ENCODE measurements at places on chromosomes 13 and 19.
A peak's percentile ranks its signal among the peaks of the same experiment; 100 is the strongest.

DNA sequence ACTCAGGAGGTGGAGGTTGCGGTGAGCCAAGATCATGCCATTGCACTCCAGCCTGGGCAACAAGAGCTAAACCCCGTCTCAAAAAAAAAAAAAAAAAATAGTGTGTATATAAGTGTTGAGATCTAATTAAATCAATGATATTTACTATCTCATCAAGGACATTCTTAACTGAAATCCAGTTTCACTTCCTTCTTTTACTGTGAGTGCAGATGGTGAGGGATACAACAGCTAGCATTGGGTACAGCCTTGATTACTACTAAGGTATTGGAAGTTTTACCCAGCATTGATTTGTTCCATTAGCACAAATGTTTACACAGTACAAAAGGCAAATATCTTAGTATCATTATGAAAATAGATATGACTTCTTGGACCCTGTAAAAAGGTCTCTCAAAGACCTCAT lies 546.6 kb downstream of the KCTD12 start:
- DNase-seq, result no peak

DNA sequence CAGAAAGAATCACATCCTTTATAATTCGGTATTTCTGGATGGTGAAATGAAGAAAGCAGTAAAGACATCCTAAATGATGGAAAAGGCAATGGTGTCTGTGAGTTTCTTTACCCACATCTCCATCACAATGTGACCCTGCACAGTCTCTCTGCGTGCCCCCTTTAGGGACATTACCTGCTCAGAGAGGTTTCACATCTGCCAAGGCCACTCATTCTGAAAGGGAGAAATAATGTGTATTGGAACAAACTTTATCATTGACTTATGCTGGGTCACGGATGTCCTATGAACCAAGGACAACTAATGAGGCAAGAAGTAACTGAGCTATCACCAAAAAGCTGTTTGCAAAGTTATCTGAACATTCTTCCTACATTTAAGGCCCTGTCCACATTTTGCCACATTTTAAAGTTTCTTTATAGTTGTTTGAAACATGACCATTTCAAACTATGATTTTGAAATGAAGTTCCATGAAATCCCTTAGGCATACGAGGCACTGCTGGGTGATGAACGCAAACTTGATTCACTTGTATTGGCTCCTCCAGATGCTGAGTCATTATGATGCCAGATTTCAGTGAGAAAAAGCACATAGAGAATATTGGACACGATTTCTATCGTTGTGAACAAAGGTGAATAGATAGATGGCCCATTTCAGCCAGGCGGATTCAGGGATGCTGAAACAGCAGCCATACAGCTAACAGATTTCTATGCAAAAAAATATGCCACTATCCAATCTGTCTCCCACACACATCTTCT lies 63.5 kb upstream of the HMGB1 start:
- DNase-seq, result no peak

GRCh38 chr13:113176280-113176679 lies 17.8 kb downstream of the PROZ start:
- DNase-seq, result no peak

- DNase-seq, result no peak
These were observed 279.3 kb downstream of the RBM26 start for GRCh38 chr13:79126706-79127105.

DNA sequence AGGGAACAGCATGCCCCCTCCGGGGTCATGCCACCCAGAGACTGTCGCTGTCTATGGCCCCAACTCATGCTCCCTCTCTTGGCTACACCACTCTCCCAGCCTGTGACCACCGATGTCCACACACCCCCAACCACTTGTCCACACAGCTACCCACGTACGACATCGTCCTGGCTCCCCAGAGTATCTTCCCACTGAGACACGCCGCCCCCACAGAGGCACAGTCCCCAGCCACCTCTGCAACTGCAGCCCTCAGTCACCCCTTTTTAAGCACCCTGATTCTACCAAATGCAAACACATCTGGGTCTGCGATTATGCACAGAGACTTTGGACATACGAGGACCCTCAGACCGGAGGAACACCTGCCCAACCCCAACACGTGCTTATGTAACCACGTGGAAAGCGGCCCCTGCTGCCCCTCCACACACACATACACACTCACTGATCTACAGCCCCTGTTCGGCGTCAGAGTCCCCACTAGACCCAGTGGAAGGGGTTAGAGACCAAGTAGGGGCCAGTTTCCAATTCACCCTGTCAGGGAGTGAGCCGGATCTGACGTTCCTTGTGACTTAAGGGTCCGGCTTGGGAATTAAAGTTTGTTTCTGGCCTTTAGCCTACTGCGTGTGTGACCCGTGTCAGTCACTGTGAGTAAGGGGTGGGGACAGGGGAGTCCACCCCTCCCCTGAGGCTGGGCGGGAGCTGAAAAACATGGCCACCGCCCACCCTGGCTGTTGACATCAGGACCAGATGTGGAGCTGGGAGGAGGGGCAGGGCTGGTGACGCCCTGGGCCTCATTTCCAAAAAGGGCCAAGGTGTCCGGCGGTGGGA lies 11.9 kb upstream of the AXL start:
- no peak for DNase-seq

GRCh38 chr19:5953030-5953589 lies 24.8 kb downstream of the RANBP3 start:
- DNase-seq, result no peak

- no peak for DNase-seq
These were observed 223.9 kb downstream of the LHFPL6 start for GRCh38 chr13:39379118-39379517.

GRCh38 chr13:66635526-66635925 lies 594.6 kb downstream of the PCDH9 start:
- no peak for DNase-seq

DNA sequence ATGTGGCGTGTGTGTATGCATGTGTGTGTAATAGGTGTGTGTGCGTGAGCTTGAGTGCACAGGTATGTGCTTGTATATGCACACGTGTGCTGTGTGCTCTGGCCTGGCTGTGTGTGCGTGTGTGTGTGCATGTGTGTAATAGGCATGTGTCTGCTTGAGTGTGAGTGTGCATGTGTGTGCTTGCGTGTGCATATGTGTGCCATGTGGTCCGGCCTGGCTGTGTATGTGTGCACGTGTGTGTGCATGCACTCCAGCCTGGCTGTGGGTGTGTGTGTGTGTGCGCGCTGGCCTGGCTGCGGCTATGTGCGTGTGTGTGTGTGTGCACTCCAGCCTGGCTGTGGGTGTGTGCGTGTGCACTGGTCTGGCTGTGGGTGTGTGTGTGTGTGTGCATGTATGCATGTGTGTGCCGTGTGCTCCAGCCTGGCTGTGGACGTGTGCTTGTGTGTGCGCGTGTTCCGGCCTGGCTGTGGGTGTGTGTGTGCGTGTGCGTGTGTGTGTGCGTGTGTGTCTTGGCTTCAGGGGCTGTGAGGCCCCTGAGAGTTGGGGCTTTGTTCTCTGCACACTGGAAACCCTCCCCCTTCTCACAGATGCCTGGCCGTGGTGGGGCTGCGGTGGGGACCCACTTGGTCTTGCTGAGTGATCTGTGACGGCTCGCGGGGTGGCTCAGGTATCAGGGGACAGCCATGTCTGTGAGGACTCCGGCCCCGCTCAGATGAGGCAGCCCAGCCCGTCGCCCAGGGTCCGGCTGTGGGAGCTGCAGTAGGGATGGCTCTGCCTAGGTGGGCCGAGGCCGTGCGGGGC lies 8.2 kb downstream of the SPPL2B start:
- DNase-seq, result no peak

- DNase-seq, result no peak
These were observed 223.8 kb downstream of the MAB21L1 start for GRCh38 chr13:35252536-35253205.

DNA sequence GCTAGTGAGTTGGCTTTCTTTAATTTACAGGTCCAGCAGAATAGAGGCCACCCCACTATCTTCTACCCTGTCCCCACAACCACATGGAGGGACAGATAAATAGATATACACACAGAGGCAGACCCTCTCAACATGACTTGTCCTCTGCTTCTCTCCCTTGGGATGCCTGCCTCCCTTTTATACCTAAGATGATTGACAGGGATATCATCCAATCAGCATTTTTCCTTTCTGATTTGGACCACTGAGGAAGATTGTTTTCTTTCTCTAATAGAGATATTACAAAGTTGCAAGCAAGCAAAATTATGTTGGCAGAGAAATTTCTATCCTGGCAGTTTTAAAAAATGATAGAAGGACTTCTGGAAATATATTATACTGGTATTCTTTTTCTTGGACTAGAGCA lies 35.8 kb downstream of the STOML3 start:
- no peak for DNase-seq

- no peak for DNase-seq
These were observed 5.5 kb upstream of the ENOX1 start for GRCh38 chr13:43792076-43792881.

GRCh38 chr19:41225238-41226052 lies 6.4 kb downstream of the AXL start:
- peak; percentile 36 for DNase-seq

DNA sequence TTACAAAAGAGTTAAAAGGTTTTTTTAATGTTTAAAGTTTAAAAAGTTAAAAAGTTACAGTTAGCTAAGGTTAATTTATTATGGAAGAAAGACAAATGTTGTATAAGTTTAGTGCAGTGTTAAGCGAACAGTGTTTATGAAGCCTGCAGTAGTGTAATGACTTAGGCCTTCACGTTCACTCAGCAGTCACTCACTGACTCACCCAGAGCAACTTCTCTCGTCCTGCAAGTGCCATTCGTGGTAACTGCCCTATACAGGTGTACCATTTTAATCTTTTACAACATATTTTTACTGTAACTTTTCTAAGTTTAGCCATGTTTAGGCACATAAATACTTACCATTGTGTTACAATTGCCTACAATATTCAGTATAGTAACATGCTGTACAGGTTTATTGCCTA lies 398.2 kb upstream of the NBEA start:
- DNase-seq, result no peak

DNA sequence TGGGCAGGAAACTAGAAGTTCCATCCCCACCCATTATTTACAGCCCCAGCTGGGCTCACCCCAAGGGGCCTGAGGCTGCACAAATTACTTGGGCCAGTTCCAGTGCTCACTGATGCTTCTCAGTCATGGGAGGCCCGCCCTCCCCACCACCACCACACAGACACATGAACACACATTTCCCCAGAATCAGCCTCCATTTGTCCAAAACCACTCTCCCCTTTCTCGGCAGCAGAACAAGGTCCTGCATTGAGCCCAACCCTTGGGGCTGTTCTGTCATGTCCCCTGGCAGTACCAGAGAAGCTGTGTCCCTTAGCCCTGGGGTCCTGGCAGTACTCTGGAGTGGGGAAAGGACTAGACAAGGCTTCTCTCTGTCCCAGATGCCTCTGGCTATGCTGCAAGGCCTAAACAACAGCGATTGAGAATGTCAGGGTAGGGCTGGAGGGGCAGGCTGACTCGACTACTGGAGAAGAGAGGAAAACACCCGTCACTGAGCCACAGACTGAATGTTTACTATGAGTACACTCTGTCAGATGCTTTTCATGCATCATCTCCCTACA lies 21.8 kb downstream of the SAMD4B start:
- no peak for DNase-seq

DNA sequence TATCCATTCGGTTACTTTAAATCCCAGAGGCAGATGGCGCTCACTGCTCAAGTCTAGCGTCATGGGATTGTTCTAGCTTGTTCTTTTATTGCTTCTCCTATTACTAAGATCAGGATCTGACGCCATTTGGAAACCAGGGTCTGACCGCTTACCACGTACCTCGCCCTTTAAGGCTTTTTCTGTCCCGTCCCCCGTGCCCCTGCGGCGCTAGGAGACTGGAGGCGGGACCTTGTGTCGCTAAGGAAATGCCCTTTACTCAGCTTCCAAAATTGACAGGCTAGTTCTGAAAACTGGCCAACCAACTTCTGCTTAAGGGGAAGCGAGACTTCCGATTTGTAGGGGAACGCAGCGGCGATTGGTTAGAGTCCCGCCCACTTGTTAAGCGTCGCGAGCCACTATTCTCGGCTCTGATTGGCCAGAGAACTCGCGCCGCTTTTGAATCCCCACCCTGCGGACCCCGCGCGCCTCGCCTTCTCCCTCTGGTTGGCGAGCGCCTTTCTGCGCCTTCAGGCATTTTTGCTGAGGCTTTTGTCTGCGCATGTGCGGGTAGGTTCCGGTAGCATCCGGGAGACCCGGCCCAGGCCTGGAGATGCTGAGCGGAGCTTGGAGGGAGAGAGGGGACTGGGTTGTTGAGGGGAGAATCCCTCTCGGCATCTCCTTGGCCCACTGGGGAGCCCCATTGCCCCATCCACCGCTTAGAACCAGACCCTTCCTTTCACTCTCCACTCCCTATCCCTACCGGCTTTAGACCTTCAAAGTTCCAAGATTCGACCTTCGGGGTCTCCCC lies 3.9 kb upstream of the C19orf84 start:
- peak; percentile 94 for DNase-seq

DNA sequence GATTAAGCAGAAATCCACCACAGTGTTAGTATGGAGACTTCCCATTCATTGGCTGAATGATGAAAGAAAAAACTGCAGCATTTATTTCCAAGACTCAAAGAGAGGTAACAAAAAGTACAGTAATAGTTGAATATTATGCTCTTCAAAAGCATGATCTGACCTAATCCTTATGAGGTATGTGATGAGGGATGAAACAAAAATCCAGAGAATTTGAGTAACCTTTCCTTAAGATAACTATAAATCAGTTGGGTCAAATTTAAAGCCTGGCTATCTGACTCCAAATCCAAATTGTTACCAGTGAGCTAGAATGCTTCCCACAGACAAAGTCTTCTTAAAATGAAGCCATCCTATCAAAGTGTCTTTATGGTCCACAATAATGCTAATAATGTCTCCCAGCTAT lies 38.1 kb downstream of the NUFIP1 start:
- DNase-seq, result no peak

GRCh38 chr19:54180691-54181091 lies 7.7 kb upstream of the TMC4 start:
- DNase-seq, result no peak

DNA sequence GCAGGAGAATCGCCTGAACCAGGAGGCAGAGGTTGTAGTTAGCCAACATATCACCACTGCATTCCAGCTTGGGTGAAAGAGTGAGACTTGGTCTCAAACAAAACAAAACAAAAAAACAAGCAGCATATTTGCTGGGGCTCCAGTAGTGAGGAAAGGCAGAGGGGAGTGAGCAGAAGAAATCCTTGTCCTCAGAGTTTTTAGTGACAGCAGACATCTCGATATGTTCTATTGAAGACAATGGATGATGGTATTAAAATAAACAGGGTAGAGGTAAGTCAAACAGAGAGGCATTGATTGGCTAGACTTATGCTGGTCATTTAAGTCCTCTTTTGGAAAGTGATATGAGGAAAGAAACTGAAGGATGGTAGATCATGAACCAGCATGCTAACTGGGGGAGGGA lies 19.0 kb downstream of the NLRP7 start:
- DNase-seq, result no peak

- peak; percentile 25 for DNase-seq
These were observed 851 bp downstream of the ZNF320 start for GRCh38 chr19:52896431-52897137.

DNA sequence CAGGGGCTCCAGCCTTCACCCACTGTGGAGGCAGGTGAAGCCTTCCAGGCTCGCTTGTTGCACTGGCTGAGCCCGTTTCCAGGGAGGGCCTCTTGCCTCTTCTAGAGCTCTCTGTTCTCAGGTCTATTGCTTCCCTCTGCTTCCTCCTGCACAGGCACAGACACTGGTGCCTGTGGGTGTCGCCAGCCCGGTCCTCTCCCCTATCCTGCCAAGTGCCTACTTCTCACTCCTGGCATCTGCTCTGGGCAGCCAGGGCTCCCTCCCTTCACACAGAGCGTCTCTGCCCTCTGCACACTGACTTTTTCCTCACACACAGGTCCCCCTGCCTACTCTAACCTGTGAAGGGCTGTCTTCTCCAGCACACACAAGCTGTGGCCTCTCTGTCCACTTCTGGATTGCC lies 60.3 kb downstream of the SLC7A9 start:
- peak; percentile 9 for DNase-seq

- no peak for DNase-seq
These were observed 18.4 kb downstream of the SBNO2 start for GRCh38 chr19:1155352-1156304.
